NCI-H226 (cell line): ENCODE measurements at places on chromosomes 3 and 15.

- peak; percentile 95 for DNase-seq
Observed at GRCh38 chr3:16069149-16069922, 105.1 kb upstream of the GALNT15 start.

- no peak for DNase-seq
Observed at GRCh38 chr3:77283108-77283507, 243.2 kb downstream of the ROBO2 start.

GRCh38 chr15:67163180-67163579, 91.3 kb downstream of the AAGAB start:
- DNase-seq: no peak

DNA sequence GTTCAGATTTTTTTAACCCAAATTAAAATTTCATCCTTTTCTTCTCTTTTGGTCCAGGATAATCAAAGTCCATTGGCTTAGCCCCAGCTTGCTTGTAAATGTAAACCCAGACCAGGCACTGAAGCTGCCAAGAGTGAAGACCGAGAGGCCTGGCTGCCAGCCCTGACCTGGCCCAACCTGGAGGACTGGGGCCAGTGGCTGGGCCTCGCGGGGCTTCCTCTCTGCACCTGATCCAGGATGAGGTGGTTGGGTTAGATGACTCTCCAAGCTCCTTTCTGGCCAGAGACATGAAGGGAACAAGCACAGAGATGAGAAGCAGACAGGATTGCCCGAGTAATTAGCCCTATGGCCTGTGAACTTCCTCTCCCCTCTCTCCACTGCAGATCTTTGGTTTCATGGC, 50.6 kb downstream of the CMTM6 start:
- DNase-seq: no peak

DNA sequence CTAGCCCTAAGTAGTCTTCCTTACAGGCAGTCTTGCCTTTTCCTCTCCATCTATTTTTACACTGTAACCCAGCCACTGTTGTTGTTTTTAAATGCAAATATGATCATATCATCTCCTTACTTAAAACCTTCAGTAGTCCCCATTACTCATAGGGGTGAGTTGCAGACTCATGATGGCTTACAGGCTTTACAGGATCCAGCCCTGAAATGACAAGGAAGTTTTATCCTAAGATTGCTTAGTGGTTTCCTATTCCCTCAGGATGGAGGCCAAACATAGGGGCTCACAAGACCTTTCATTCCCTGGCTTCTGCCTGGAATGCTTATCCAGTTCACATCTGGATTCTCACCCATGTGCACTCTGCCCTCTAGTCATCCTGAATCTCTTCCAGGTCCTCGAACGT, 27.7 kb upstream of the PCOLCE2 start:
- no peak for DNase-seq

DNA sequence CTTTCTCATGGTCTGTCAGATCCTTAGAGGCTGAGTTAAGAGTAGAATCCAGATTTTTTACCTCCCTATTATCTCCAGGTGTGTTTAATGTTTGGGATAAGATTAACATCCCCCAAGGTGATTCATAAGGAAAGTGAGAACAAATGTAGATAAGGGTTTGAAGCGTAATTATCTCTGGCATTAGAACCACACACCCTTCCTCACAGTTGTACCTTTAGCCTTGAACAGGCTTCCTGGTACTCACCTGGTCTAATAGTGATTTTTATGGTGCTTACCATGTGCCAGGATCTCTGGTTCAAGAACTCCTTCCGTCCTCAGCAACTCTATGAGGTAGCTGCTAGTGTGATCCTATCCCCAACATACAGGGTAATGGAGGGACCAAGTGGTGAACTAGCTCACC, 27.7 kb downstream of the SEMA6D start:
- DNase-seq: no peak

- no peak for DNase-seq
Observed at GRCh38 chr15:68567345-68567744, 11.4 kb upstream of the CORO2B start.

GRCh38 chr3:181567311-181568075, 144.2 kb upstream of the SOX2 start:
- DNase-seq: no peak

DNA sequence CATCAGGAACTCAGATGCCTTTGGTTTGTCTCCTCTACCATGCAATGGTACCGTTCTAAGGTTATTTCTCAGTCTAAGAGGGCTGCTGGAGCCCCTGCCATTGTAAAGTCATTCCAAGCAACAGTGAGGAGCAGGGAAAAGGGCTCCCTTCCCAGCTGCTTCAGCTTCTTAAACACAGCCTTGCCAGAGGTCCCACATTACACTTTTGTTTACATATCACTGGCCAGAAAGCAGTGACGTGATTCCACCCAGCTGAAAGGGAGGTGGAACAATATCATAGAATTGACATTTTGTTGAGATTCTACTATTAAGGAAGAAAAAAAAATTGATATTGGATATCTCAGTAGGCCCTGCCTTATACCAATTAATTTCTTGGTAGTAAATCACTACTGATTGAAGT, 194.6 kb downstream of the SUCLG2 start:
- DNase-seq: no peak

DNA sequence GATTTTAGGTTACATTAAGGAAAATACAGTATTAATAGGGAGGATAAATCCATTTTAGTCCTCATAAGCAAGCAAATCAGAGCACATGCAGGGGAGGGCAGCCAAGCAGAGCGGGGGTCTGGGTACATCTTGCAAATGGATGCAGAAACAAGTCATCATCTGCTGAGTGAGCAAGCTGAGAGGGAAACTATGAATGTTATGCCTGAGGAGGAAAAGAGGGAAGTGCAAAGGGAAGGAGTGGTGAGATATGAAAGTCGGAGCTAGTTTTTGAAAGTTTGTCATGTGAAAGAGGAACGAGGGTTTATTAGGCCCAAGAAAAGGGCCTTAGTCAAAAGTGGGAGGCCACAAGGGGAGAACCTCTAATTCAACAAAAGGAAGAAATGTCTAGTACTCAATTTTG, 15.4 kb downstream of the PTX3 start:
- DNase-seq: no peak

GRCh38 chr3:172557515-172558220, 34.4 kb upstream of the TNFSF10 start:
- no peak for DNase-seq

DNA sequence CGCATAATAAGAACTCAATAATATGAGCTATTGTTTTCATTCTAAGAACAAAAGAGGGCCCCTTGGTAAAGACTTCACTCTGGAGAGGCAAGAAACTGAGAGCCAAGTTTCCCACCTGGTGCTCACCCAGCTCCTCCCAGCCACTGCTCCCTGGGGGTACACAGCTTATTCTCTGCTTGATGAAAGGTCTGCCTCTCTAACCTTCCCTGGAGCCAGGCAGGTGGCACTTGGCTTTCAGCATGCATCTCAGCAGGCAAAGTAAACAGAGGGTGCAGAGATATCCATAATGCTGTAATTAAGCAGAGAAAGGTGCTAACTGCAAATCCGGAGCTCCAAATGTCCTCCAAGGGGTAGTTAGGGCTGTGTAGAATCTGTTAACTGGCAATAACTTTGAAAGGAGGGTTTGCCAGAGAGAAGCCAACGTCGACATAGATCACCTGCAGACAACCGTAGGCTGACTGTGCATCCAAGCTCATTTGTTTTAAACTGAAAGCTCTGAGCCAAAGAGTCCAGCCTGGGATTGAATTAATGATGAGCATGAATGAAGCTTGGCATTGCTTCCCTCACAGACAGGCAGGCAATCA, 159.6 kb upstream of the PROK2 start:
- no peak for DNase-seq

GRCh38 chr15:26537663-26538062, 235.2 kb downstream of the GABRB3 start:
- DNase-seq: no peak

- DNase-seq: no peak
Observed at GRCh38 chr15:43376017-43376705, 5.3 kb downstream of the TUBGCP4 start.

GRCh38 chr15:101128221-101129015, 123.4 kb downstream of the CHSY1 start:
- DNase-seq: peak; percentile 97

DNA sequence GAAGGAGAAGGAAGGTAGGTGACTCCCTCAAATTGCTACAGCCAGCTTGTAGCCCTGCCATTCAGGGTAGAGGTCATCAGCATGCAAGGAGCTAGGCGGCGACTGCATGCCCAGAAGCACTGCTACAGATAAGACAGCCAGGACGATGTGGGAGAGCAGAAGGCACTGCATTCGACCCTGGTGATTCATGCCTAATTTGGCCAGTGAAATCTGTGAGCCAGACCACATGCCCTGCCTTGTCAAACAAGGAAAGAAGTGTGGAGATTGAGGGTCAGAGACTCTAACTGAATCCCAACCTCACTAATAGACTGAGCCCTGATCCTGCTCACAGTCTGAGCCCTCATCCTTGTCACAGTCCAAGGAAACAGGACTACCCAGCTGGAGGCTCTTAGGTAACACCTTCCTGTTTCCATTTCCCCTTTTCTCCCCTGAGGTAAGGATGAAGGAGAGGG, 86.6 kb downstream of the LINGO1 start:
- DNase-seq: peak; percentile 100

DNA sequence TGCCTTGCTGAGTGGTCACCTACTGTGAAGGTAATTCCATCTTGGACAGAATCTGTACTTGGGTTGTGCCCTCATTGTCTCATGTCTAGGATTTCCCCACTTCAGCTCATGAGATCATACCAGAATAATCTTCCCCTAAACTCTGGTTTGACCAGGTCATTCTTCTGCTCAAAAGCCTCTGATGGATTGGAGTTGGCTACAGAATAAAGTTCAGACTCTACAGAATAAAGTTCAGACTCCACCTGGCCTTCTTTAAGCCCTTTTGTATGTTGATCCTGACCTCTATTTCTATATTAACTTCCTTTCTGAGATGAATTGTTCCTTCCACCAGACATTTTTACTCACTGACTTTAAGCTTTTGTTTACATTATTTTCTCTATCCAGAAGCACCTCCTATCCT, 6.4 kb upstream of the GLCE start:
- DNase-seq: peak; percentile 35

DNA sequence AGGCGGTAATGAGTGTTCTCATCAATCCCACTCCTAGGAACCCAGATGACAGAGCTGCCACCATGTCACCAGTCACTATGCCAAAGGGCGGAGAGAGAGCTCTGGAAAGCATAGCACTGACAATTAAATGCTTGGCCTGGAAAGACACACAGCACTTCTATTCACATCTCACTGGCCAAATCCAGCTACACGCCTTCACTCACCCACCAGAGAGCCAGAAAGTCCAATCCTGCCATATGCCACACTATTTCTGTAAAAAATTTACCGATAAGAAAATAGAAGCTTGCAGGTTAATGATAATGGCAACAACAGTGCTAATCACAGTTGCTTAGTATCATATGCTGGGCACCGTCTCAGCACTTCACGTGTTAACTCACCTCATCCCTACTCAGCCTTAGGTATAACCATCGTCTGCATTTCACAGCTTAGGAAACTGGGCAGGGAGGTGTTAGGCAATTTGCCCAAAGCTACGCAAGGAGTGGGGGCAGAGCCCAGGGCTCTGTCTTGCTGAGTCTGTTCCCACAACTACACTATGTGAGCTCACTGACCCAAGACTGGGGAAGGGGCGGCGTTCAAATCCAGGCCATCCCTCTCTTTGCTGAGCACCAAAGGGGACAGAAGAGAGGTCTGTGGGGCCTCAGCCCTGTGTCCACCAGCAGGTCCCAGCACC, 16.5 kb downstream of the KLHL25 start:
- no peak for DNase-seq

DNA sequence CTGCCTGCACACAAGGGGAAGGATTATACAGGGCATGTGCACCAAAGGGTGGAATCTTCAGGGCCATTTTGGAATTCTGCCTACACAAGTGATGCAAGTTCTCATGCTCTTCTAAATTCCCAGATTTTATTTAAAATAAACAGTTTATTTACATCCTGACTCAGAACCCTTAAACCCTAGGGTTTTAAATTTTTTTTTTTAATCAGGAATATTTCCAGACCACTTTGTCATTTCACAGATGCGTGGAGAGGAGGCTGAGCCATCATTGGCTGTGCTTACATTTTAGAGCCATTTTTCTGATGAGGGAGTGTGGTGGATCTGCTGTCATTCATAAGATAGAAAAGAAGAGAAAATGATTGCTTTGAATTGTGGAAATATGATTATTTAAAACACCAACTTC, 65.2 kb upstream of the MNS1 start:
- no peak for DNase-seq

GRCh38 chr15:31459400-31459748, 132.7 kb downstream of the KLF13 start:
- DNase-seq: no peak

- no peak for DNase-seq
Observed at GRCh38 chr3:43028001-43028400, 48.9 kb downstream of the GASK1A start.

- no peak for DNase-seq
Observed at GRCh38 chr3:48187579-48188265, 495 bp downstream of the CDC25A start.

DNA sequence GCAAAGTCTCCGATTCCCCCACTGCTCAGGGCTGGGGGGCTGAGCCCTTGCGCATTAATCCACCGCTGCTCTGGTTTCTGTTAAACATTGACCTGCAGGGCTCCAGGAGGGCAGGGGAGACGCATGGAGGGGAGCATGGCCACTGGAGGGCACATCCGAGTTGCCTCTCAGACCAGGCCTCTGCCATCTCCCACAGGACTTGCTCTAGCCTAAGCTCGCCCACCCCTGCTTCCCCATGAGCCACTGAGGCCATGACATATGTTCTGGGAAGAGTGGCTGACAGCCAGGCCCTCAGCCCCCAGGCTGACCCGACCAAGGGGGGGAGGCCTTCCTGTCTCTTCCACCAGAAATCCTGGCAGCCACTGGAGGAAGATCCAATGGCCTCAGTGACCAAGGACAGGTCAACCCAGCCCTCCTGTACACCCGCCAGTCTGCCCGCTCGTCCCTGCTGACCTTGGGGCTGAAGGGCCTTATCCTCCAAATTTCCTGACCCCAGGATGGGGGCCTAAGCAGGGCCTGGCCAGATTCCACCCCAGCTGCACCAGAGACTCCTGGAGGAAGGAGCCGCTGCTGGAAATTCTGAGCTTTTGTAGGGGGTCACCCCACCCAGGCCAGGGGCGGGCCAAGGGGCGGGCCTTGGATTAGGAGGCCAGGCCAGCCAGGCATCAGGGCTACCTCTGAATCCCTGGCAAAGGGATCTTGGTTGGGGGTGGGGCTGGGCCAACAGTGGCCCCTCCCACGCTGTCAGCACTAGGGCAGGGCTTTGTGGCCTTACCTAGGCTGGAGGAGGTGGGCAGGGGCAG, at the start of gene HYAL1:
TSS of gene HYAL1 (minus strand) at position 562 of the 803 bp plus-strand sequence. CDS start 618 bp downstream, outside the sequence.
- no peak for DNase-seq

GRCh38 chr3:157958457-157958856, 147.8 kb downstream of the SHOX2 start:
- no peak for DNase-seq
